ENCODE measurements at places on chromosomes 7 and 10.

DNA sequence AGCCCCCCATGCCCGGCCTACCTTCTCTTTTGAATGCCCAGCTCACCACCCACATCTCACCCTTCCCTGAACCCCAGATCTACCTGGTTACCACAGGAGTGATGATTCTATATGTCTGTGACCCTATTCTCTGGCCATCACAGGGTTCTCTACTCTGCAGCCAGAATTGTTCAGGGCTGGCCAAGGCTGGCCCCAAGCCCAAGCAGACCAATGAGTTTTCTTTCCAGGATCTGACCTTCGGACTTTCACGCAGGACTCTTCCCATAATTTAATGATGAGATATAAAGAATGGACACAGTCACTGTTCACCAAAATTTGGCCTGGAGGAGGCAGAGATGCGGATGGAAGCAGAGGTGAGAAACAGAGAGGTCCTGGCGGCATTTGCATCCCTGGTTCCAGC is 72.6 kb downstream of the PIP4K2A start:
- no peak for DNase-seq

DNA sequence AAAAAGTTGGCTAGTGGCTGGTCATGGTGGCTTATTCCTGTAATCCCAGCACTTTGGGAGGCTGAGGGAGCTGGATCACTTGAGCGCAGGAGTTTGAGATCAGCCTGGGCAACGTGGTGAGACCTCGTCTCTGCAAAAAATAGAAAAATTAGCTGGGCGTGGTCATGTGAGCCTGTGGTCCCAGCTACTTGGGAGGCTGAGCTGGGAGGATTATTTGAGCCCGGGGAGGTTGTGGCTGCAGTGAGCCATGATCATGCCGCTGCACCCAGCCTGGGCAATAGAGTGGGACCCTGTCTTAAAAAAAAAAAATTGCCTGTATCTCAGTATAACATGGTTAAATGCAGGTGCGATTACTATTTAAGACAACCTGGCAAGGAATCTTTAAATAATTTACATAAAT is 61.0 kb downstream of the ADD3 start:
- DNase-seq, result no peak

GRCh38 chr10:12214763-12215218 is 18.8 kb downstream of the CDC123 start:
- no peak for DNase-seq

GRCh38 chr10:83849150-83849549 is 290.2 kb upstream of the GHITM start:
- no peak for DNase-seq

DNA sequence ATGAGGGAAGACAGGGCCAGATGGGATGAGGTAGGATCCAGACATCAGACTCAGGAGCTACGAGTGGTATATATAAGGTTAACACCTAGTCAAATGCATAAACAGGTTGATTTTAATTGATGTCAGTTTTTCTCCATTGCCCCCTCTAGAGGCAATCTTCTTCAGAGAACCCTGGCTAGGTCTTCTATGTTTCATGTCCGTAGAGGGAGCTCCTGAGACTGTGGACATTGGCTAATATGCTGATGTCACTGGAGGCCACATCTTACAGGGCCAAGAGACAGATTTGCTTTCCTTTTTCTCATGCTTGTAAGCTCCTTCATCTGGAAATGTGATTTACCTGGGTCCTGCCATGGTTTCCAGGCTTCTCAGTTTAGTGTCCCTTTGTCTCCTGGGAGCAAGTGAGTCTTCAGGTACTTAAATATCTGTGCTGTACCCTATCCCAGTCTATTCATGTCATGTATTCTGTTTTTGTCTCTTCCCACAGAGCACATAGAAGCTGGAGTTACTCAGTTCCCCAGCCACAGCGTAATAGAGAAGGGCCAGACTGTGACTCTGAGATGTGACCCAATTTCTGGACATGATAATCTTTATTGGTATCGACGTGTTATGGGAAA is 161.6 kb upstream of the PRSS1 start:
- no peak for DNase-seq

DNA sequence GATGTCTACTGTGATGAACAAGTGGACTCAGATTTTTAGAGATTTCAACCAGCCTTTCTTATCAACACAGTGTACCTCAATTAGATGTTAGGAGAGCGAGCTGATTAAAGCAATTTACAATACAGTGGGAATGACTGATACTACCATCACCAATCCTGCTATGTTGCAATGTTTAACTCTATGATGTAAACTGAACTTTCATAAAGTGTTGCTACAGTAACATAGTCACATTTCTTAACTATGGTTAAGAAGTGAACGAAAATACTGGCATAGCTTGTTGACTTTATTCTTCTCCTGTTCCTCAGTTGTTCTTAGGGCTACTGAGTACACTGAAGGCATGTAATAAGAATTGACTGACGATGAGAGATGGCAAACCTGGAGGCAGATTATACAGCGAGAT is 139.8 kb downstream of the MYOF start:
- no peak for DNase-seq

DNA sequence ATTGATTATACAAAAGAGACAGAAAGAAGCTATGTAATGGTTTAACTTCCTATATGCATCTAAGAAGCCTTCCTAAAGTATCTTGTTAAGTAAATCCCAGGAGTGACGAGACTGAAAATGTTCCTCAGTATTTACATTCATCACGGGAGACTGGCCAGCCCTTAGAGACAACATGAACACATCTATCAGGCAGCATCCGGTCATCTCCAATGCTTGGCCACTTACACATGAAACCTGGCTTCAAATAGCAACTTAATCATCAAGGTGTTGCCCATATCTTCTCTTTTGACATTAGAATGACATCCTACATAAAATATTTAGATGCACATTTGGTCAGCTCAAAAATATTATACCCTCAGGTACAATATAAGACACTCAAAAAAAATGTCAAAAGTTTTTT is 33.8 kb downstream of the ERCC6 start:
- no peak for DNase-seq

DNA sequence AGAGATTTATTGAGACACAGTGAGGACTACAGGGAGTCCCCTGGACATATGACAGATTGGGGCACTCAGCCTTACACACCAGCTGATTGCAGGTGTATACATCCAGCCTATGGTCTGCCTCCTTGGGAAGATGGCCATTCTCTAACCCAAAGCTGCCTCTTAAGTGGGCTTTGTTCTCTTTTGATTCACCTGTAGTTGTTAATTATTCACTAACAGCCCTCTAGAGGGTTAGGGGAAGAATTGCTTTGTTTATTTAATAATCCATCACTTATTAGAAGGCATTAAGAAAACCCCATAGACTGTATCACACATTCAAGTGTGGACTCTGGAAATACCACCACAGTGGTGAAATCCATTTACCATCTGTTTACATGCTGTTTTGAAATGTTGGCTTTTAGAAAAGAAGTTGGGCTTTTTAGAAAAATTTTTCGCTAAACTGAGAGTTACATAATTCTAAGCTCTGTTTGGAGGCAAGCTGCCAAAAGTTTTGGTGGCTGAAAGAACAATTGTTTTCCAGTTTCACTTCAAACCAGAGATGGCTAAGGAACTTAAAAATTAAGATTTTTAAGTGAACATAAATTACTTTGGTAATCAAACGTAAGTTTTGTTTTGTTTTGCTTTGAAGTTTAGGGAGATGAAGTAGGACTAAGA is 379.1 kb downstream of the ADRA2A start:
- no peak for DNase-seq

- DNase-seq, result no peak
These were observed 449.7 kb upstream of the KLF6 start for GRCh38 chr10:4234661-4235060.

DNA sequence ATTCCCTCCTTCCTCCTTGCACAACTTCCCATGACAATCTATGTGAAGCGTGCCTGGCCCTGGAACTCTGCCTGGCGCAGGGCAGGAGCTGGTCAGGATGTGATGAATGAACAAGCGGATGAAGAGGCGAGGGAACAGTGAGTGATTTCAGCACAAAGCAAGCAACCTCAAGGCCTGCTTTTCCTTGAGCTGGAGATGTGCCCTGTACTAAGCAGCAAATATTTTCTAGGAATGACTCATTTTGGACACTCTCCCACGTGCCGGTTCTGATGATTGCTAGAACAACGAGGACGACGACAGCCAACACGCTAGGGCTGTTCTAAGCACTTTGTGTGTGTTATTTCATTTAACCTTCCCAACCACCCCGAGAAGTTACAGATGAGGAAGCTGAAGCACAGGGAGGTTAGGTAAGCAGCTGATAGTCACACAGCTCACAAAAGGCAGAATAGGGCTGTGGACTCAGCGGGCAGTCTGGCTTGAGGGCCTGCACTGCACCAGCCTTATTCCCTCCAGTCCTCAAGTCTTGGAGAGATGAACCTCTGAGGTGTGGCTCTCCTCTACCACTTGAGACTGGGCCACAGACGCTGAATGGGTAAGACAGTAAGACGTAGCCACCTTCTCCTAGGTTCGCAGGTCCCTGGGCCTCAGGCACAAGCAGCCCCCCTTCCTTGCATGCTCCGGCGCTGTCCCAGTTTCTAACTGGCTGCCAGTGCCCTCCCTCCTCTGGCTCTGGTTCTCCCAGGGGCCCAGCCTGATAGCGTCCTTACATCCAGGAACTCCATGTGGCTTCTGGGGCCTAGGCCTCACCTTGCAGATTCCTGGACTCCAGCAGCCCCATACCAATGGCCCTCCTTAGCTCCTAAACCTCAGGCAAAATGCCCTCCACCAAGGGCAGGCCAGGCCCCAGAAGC is 59.0 kb downstream of the YKT6 start:
- no peak for DNase-seq

DNA sequence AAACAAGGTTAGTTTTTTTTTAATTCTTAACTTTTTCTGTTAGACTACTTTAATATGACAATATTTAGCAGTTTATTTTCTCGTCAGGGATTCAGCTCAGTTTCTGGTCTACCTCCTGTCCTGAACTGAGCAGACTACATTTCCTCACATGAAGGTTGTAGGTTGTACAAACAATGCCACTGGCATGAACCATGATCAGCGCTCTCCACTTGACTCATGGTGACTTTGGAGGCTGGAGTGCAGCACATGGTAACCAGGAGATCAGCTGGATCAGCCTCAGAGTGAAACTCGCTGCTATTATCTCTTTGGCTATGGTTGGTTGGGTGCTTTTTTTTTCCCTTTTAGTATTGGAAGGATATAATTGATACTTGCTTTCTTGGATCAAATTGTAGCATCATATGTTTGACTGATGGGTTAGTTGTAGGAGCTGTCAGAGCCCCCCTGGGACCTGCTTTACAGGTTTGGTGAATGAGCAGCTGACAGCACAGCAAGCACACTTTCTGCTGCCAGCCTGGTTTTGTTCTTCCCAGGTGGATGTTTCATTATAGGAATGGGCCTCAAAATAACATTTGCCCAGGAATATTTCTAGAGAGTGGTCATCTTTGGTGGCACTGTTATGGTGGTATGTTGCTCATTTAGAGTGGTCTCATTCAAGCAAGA is 556.4 kb downstream of the AUTS2 start:
- DNase-seq, result no peak

DNA sequence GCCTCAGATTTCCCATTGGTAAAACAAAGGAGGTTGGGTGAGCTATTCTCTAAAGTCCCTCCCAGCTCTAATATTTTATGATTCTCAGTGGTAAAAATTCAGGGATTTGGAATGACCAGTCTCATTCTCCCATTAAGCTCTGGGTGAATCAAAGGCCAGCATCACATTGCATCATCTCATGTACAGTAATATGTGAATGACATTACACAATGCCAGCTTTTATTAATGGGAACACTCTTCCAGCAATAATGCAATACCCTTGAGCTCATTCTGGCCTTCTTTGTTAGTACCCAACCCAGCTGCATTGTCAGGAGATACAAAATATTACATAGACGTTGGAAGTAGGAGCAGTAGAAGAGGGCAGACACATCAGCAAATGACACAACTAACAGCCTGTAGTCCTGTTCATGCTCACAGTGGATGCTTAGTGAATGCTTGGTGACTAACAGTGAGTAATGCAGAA is 100.0 kb upstream of the EGR2 start:
- DNase-seq, result no peak

- DNase-seq, result no peak
These were observed 274.1 kb upstream of the COBL start for GRCh38 chr7:51590746-51591145.

GRCh38 chr10:104306897-104307296 is 31.4 kb downstream of the ITPRIP start:
- no peak for DNase-seq

DNA sequence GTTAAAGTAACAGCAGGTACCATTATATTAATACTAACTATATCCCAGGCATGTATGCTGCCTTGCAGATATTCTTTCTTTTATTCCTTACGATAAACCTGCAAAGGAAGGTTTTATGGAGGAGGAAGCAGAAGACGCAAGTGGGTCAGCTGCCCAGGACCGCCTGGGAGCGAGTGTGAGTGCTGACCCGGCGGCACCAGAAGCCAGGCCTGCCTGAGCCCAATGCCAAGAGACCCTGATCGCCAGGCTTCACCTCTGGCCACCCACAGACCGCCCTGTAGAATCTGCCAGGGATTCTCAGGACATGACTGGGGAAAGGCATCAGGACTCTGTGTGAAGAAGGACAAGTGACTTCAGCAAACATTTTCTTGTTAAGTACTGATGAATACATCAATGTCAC is 26.3 kb downstream of the PITRM1 start:
- no peak for DNase-seq

DNA sequence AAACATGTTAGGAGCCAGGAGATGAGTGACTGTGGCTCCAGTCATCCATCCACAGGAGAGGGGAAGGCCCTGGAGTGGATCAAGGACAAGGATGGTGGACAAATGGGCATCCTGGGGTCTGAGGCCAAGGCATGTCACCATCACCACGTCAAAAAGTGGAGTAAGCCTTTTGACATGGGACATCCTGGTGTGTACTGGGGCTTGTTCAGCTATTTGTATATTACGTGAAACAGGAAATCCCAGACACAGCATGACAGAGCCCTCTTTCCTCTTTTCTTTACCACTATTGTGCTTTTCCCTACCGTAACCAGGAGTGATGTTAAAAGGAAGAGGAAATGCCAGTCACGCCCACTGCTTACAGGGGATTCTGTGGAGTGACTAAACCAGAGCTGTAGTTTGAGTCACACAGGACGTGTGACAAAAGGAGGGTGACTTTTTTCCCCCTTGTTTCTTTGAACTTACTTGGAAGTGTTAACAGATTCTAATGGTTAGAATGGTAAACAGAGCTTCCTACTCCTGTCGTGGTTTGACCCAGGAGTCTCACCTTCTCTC is 15.4 kb downstream of the ACSL5 start:
- no peak for DNase-seq

- DNase-seq, result no peak
These were observed 62.4 kb downstream of the MICU1 start for GRCh38 chr10:72563327-72563932.

- DNase-seq, result no peak
These were observed 2.6 kb upstream of the CAV1 start for GRCh38 chr7:116522247-116522646.

- no peak for DNase-seq
These were observed 53.2 kb downstream of the BPGM start for GRCh38 chr7:134699899-134700298.

Measured in cortex of kidney (tissue), 1 donor.